Astrocyte of the hippocampus (primary cell): ENCODE measurements at places on chromosomes 5 and 9.
A peak's percentile ranks its signal among the peaks of the same experiment; 100 is the strongest.

GRCh38 chr9:77827104-77827784 is 179.1 kb upstream of the GNA14 start:
- DNase-seq, result no peak

DNA sequence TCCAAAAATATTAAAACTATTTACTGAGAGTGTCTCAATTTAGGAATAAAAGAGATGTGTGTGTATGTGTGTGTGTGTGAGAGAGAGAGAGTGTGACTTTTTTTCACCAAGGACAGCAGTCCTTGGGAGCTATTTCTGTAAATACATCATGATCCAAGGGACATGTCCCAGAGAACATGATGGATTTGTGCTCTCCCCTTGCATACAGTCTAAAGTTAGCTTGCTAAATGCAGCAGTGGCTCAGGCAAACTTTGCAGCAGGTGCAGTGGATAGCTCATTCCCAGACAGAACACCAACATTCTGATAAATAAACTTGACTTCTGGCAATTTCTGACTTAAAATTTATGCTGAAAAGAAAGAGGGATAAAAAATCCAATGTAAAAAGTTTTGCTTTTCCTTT is 55.4 kb upstream of the SGCD start:
- DNase-seq, result no peak

DNA sequence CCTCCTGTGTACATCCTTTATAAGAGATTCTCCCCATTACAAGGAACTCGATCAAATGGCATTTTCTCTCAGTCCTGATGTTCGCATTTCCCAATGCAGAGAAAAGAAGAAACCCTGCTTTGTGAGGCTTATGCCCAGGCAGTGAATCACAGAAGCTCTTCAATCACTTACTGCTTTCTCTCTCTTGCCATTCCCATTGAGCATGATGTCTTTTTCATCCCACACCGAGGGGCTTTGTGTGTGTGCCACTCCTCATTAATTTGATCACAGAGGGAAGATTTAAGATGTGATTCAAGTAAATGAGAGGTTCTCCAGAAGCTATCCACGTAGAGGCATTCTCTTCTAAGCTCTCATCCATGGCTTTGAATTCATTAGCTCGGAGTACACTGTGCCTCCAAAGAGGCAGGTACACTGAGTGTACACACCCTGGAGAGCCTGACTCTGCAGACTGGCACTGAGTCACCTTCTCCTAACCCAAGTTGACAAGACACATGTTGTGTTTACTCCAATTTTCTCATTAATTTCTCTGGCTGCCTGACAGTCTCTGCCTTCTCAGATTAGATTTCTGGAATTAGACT is 45.4 kb downstream of the MFAP3 start:
- DNase-seq, result no peak

- peak; percentile 74 for DNase-seq
These were observed 439.1 kb upstream of the KIF2A start for GRCh38 chr5:61866930-61867329.

DNA sequence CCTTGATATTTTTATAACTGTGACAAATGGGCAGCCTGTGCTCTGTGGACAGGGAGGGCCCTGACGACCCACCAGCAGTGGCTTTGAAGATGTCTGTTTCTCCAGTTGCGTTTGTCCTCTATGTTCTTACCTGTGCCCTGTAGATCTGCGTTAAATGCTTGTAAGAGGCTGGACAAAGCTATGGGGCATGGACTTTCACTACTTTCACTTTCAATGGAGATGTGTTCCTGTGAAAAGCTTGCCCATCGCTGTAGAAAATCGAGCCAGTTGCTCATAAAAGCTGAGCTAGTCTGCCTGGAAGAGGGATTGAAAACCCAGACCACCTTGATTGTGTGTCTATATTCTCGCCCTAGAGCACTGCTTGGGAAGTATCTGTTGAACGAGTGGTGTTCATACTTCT is 74.1 kb downstream of the PSAT1 start:
- no peak for DNase-seq

DNA sequence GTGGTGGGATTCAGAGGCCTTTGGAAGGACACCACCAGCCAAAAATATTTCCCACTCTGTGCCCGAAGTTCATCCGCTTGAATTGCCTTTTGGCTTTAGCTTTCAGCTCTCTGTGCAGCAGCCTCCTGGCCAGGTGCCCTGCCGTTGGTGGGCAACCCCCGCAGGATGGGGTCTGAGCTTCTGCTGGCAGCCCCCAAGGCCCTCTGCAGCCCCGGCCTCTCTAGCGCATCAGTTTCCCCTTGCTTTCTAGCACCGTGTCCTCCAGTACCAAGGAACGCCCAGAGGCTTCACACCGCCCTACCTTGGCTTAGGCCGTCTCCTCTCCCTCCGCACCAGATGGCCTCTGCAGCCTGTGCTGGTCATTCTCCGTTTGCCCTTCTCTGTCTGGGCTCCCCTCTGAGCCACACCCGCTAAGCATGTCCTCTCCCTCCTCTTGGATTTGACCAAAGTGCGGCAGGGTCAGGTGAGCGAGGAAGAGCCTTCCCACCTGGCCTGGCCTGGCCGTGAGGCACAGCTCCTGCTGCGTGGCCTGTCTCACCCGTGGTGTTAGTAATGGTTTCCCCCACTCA is 4.2 kb upstream of the TSC1 start:
- no peak for DNase-seq

GRCh38 chr9:71928376-71928775 is 16.9 kb downstream of the C9orf85 start:
- DNase-seq, result no peak

DNA sequence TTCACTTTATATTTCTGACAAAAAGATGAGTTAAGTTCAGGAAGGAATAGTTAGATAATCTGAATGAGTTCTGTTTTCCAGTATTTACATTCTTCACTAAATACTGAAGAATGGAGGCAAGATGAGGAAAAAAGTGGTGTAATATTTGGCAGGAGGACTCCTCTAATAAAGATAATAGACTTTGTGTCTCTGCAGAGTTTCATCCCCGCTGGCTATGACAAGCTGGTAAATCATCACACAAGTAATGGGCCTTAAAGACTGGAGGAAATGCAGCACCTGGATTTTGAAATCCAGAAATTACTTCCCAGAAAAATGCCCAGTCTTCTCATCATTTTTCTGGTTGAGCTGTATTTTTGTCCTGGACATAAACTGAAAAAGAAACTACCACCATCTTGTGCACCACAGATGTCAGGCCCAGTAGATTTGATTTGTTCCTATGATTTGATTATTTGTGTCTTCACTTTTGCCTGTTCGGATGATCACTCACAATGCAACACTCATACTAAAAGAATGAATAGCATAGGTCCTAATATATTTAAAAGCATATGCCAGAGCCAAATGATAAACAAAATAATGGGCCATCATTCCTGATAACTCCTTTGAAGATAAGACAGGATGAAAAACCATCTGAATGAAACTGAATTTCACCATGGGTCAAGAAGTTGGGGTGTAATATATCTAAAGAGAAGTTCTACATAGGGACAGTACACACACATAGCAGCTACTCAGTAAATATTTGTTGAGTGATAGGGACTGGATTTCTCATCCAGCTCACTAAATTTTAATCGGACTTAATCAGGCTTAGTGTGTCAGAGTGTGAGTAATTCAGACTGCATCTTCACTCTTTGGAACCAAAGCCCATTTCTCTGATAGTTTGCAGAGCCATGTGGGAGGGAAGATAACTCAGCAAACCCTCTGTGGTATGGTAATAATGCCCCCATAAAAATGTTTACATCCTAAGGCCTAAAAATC is 200.5 kb downstream of the HINT1 start:
- DNase-seq, result no peak

DNA sequence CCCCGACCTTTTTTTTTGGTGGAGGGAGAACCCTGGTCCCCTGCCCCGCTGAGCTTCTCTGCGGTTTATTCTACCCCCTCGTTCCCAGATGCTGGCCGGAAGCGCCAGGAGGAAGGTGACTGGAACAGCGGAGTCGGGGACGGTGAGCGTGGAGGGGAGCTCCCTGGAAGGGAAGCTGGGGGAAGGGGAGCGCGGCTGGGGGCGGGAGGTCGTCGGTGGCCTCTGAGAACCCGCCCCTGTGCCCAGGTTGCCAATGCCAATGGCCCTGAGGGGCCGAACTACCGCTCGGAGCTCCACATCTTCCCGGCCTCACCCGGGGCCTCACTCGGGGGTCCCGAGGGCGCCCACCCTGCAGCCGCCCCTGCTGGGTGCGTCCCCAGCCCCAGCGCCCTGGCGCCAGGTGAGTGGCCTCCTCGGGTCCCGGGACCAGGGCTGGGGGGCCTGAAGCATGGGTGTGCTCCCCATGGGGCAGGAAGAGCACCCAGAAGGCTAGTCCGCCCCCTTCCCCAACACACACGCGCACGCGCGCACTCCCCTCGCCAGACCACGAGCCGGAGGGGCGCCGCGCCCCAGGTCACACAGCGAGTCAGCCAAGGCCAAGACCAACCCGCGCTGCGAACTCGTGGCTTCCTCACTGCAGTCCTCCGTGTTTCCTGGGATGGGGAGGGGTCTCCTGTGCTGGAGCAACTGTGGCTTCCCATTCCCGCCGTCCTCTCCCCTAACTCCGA is 10.6 kb downstream of the MYOZ3 start:
- DNase-seq, result no peak

GRCh38 chr5:31990081-31990650 is 184.0 kb downstream of the GOLPH3 start:
- DNase-seq, result peak; percentile 65

GRCh38 chr9:8799206-8799605 is 999.6 kb upstream of the DMAC1 start:
- peak; percentile 4 for DNase-seq

DNA sequence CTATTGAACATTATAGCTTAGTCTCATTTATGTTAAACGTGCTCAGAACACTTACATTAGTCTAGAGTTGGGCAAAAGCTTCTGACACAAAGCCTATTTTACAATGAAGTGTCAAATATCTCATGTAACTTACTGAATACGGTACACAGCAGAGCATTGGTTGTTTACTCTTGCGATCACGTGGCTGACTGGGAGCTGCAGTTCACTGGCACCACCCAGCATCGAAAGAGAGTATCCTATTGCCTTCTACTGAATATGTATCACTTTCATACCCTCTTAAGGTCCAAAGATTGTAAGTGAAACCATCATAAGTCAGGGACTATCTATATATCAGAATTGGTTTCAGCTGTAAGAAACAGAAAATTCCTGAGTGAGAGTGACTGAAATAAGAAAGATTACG is 42.6 kb upstream of the OSMR start:
- DNase-seq, result no peak
